ENCODE measurements at places on chromosomes 12 and 14.

GRCh38 chr14:39447175-39447661 is 15.0 kb upstream of the FBXO33 start:
- no peak for DNase-seq

DNA sequence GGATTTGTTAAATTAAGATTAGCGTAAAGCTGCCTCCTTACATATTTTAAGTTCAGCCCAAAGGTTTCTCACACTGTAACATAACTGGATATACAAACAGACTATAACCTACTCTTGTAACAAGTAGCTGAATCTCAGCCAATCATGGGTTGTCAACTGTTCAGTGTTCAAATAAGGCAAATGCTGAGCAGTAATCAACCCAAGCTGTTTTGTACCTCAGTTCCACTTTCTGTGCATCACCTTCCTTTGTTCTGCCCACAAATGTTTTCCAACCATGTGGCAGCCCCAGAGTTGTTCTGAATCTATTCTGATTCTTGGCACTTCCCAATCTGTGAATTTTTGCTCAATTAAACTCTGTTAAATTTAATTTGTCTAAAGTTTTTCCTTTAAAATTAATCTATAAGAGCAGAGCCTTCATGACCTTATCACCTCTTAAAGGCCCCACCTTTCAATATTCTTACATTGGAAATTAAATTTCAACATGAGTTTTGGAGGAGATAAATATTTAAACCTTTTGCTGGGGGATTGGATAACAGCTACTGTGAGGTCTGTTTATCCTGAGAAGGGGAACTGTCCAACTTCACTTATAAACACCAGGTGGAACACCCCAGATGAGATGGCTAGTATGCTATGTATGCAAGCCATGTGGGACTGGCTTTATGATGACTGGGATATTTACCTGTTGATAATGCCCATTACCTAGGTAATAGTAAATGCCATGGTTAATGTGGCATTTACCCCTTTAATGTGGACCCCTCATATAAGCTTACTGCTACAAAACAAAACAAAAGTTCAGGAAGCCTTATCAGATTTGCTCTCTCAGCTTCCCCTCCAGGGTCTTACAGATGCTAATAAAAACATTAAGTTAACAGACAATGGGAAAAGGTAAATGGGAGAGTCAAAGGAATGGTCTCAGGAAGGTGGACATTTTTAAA is 42.2 kb upstream of the ARID2 start:
- no peak for DNase-seq

GRCh38 chr12:11568762-11569478 is 80.6 kb upstream of the ETV6 start:
- no peak for DNase-seq

- no peak for DNase-seq
These were observed 191.9 kb downstream of the LRIG3 start for GRCh38 chr12:58728397-58728796.

GRCh38 chr14:104435147-104436046 is 144.2 kb upstream of the C14orf180 start:
- peak; percentile 30 for DNase-seq

All from D341Med (cell line).